Mucosa of gallbladder (tissue), 1 donor: ENCODE measurements at places on chromosomes 6 and 20.

- peak; percentile 18 for DNase-seq
These were observed 131.8 kb downstream of the SLC23A2 start for GRCh38 chr20:4869290-4870193.

GRCh38 chr20:4342609-4343008 is 327.3 kb upstream of the RNF24 start:
- DNase-seq: no peak

DNA sequence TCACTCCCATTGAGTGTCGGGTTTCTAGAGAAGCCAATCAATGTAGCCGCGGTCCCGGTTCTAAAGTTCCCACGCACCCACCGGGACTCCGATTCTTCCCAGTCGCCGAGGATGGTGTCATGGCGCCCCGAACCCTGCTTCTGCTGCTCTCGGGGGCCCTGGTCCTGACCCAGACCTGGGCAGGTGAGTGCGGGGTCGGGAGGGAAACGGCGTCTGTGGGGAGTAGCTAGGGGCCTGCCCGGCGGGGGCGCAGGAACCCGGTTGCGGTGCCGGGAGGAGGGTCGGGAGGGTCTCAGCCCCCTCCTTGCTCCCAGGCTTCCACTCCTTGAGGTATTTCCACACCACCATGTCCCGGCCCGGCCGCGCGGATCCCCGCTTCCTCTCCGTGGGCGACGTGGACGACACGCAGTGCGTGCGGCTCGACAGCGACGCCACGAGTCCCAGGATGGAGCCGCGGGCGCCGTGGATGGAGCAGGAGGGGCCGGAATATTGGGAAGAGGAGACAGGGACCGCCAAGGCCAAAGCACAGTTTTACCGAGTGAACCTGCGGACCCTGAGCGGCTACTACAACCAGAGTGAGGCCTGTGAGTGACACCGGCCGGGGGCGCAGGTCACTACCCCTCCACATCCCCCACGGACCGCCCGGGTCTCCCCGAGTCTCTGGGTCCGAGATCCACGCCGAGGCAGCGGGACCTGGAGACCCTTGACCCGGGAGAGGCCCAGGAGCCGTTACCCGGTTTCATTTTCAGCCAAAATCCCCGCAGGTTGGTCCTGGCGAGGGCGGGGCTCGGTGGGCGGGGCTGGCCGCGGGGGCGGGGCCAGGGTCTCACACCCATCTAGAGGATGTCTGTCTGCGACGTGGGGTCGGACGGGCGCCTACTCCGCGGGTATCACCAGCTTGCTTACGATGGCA is 35.2 kb upstream of the HLA-G start:
- DNase-seq: peak; percentile 65

- DNase-seq: no peak
These were observed 13.7 kb downstream of the RIPK1 start for GRCh38 chr6:3081960-3082359.

- DNase-seq: peak; percentile 74
These were observed 1.1 kb downstream of the SPTLC3 start for GRCh38 chr20:13009682-13010406.

DNA sequence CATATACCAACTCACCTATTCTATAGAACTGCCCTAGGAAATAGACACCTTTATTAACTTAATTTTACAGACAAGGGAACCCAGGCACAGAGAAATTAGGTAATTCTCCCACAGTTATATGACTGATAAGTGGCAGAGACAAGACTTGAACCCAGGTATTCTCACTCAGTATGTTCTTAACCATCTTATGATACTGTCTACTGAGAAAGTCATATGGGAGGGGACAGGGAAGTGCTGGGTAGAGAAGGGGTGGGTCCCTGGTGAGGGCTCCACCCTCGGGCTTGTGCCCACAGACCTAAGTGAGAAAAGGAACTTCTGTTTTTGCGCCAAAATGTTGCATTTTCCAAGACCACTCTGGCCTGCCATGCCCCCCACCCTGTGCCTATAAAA is 123.5 kb downstream of the RNF144B start:
- no peak for DNase-seq

DNA sequence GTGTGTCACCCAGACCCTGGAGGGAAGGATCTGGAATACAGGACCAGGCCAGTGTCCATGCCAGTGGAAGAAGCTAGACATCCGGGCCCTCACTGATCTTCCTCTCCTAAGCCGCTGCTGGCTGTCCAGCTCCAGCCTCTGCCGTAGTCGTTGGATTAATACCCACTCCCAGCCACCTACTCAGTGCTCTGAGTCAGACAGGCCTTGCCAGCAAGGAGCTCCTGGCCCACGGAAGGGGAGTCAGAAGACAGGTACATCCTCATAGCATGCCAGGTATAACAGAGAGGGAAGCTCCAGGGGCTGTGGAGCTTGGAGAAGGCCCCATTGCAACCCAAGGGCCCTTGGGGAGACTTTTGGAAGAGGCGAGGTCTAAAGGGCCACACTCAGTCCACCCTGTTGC is 49.0 kb downstream of the STK35 start:
- no peak for DNase-seq

DNA sequence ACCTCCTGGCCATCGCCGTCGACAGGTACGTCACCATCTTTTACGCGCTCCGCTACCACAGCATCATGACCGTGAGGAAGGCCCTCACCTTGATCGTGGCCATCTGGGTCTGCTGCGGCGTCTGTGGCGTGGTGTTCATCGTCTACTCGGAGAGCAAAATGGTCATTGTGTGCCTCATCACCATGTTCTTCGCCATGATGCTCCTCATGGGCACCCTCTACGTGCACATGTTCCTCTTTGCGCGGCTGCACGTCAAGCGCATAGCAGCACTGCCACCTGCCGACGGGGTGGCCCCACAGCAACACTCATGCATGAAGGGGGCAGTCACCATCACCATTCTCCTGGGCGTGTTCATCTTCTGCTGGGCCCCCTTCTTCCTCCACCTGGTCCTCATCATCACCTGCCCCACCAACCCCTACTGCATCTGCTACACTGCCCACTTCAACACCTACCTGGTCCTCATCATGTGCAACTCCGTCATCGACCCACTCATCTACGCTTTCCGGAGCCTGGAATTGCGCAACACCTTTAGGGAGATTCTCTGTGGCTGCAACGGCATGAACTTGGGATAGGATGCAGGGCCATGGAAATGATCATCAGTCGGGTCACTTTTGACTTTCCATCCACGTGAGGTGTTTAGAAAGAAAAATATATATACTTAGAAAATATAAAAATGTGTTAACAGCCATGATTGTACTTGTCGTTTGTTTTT is 868 bp downstream of the MC3R start:
- DNase-seq: no peak

DNA sequence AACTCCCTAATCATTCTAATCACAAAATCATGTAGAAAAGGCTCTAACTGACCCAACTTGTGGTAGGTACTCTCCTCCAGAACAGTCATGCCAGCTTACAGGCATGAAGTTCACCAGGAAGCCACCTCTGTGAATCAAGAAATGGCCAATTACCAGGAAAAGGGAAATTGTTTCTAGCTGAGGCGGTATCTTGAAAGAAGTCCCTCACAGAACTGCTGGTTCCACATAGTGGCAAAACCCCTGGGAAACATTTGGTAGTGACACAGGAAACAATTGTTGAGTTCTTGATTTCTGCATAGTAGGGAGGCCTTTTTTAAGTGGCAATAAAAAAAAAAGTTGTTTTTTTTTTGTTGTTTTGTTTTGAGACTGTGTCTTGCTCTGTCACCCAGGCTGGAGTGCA is 3.4 kb upstream of the ZHX3 start:
- no peak for DNase-seq

GRCh38 chr6:45922728-45923351 is 92.8 kb downstream of the CLIC5 start:
- DNase-seq: peak; percentile 57

DNA sequence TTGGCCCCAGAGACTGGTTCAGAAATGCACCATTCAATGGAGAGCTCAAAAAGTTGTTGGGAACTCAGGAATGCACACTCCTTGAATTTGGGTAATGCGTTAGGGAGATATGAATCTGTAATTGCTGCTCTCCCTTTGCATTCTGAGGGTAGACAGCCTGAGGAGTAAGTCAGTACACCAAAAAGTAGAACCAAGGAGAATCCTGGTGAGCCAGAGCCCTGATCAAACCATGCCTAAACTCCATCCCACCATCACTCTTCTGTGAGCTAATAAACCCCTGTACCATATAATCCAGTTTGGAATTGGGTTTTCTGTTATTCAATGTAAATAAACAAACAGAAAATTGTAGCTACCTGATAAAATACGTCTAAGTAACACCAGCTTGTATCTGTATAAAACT is 90.2 kb downstream of the KIF16B start:
- no peak for DNase-seq

- DNase-seq: no peak
These were observed 116.5 kb downstream of the SAMD5 start for GRCh38 chr6:147624946-147625515.

- DNase-seq: no peak
These were observed 11.0 kb downstream of the TSPYL1 start for GRCh38 chr6:116268589-116269293.

DNA sequence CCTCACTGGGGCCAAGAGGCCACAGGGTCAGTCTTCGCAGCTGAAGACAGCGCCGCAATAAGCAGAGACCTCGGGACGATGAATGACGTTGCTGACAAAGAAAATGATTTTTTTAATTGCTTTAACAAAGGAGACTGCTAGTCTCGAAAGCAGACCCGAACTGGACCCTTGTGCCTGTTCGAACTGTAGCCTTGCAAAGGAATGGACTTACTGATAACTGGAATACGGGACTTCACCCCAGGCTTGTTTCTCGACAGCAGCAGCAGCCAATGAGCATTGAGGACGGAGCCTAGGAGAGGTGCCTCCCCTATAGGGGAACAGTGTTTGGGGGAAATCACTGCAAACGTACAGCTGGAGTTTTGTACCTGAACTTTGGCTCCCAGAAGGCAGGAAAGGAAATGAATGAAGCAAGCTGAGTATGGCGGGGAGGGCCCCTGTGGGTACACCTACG is 1.3 kb upstream of the TAF4 start:
- no peak for DNase-seq

DNA sequence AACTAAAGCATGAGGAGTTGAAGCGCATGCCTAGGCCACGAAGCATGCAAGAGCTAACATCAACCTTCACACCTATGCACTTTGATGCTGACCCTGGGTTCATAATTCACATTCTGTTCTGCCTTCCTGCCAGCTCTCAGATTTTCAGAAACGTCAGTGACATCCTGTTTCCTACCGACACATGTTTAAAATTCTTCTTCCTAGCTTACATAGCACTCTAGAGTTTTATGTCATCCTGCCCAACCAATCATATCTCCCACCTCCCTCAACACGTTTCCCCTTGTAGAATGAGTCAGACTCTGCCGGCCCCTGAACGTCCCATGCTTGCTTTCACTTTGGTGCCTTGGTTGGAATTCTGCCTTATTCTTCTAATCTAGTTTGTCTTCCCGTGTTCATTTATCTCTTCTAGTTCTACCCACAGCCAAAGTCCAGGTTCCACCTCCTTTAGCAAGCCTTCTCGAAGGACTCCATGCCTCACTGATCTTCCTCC is 97.2 kb upstream of the MAP7 start:
- DNase-seq: no peak

DNA sequence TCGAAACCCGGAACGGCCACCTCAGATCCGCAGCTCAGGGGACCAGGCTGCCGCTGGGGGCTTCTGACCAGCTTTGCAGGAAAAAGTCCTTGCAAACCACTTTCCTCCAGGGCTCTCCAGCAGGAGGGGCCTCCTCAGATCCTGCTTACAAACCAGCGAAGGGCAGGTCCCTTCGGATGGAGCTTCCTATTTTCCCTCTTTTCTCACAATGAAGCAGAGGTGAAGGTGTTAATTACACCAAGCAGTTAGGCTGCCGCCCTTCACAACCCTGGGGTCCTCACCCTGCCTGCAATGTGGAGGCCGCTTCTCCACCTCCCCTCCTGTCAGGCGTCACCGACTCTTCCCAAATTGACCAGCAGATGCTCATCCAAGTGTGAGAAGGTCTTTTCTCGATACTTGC is 5.7 kb downstream of the ARHGAP40 start:
- no peak for DNase-seq

- DNase-seq: no peak
These were observed 40.7 kb downstream of the PYGB start for GRCh38 chr20:25288291-25289181.

GRCh38 chr6:42368181-42368580 is 83.5 kb downstream of the TRERF1 start:
- no peak for DNase-seq

DNA sequence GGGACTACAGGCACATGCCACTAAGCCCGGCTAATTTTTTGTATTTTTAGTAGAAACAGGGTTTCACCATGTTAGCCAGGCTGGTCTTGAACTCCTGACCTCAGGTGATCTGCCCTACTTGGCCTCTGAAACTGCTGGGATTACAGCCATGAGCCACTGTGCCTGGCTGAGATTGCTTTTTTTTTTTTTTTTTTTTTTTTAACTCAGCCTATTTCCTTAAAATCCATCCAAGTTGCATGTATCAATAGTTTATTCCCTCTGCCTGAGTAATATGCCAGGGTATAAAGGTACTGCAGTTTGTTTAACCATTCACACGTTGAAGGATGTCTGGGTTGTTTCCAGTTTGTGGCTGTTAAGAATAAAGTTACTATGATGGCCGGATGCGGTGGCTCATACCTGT is 10.7 kb downstream of the SLX4IP start:
- no peak for DNase-seq

DNA sequence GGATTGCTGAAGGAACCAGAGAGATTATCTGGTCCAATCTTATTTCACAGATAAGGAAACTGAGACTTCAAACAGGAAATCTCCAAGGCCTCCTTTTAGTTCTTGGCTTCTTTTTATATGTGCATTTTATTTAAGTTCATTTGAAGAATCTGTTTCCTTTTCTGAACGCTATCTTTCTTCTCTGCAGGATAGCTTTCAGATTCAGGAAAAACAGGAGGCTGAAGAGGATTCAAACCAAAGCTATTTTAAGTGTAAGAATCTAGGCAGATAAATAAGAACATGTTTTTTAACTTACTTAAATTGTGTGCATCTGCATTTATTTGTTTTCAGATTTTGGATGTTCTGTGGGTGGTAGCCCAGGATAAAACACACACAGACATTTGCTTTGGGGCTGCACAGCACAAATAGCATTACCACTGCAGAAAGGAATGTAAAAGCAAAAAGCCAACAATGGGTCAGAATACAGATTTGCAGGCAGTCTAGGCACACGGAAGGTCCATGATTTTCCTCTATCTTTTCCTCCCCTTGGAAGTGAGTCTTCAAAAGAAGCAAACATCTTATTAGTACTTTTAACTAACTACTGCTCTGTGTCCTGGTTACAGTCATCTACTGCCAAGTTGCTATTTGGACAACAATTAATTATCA is 188.8 kb upstream of the TBX18 start:
- no peak for DNase-seq

DNA sequence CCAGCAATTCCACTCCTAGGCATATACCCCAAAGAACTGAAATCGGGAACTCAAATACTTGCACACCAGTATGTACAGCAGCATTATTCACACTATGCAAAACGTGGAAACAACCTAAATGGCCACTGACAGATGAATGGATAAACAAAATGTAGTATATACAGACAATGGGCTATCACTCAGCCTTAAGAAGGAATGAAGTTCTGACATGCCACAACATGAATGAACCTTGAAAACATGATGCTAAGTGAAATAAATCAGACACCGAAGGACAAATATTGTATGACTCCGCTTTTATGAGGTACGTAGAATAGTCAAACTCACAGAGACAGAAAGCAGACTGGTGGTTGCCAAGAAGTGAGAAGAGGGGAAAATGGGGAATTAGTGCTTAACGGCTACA is 59.1 kb upstream of the CCN6 start:
- DNase-seq: no peak
